ENCODE measurements at places on chromosomes 6 and 20. TPM values are rescaled to one million over a fixed set of nuclear protein-coding genes. Genes with fewer than 3 reads are reported as not detected.

Gene C20orf141
- not detected for total RNA-seq

DNA sequence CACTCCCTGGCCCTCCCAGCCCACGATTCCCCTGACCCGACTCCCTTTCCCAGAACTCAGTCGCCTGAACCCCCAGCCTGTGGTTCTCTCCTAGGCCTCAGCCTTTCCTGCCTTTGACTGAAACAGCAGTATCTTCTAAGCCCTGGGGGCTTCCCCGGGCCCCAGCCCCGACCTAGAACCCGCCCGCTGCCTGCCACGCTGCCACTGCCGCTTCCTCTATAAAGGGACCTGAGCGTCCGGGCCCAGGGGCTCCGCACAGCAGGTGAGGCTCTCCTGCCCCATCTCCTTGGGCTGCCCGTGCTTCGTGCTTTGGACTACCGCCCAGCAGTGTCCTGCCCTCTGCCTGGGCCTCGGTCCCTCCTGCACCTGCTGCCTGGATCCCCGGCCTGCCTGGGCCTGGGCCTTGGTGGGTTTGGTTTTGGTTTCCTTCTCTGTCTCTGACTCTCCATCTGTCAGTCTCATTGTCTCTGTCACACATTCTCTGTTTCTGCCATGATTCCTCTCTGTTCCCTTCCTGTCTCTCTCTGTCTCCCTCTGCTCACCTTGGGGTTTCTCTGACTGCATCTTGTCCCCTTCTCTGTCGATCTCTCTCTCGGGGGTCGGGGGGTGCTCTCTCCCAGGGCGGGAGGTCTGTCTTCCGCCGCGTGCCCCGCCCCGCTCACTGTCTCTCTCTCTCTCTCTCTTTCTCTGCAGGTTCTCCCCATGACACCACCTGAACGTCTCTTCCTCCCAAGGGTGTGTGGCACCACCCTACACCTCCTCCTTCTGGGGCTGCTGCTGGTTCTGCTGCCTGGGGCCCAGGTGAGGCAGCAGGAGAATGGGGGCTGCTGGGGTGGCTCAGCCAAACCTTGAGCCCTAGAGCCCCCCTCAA, at the start of gene LTA:
Gene LTA (plus strand): TSS at position 249 of the 871 bp plus-strand sequence. CDS start 454 bp downstream, at position 703.
- DNase-seq: no peak

Gene ETV7
- total RNA-seq: 2.2 TPM

DNA sequence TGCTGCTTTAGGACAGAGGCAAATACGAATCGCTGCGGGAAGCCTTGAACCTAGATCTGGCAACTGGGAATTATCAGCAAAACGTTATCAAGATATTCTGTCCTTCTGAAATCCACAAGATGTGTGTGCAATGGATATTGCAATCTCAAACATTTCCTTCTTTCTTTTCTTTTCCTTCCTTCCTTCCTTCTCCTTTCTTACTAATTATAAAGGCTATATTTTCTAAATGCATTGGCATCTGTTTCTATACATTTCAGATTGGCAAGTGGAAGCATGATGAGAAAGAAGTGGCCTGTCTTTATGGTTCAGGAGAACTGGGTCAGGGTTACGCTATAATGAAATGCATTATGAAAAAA, 2.0 kb downstream of the TAGAP start:
- DNase-seq: no peak

DNA sequence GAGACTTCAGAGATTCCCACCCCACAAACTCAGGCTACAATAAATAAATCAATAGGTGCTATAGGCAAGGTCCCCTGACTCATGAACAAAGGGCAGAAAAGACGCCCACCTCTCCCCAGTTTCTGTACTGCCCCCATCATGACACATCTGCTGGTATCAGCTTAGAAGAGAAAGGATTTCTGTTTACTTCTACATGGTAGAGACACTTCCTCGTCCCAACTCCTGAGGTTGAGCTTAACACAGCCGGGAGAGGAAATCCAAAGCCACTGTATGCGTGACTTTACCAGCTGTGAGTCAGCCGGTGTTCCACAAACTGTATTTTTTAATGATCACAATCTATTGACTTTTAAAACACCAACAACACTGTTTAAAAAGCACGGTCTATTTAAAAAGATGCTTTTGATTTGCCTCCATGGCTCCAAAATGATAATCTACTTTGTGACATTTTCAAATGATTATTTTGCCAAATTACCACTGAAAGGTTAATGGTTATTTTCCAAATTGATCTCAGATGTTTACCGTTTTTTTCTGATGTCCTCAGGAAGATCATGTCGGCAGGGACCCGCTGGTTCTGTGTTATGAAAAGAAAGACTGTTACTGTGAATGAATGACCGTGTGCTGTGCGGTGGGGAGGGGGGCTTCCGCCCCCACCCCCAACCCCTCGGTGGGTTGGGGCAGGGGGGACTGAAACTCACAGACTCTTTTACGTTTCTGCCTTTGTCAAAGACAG, 72.5 kb downstream of the ATP9A start:
- DNase-seq: no peak

DNA sequence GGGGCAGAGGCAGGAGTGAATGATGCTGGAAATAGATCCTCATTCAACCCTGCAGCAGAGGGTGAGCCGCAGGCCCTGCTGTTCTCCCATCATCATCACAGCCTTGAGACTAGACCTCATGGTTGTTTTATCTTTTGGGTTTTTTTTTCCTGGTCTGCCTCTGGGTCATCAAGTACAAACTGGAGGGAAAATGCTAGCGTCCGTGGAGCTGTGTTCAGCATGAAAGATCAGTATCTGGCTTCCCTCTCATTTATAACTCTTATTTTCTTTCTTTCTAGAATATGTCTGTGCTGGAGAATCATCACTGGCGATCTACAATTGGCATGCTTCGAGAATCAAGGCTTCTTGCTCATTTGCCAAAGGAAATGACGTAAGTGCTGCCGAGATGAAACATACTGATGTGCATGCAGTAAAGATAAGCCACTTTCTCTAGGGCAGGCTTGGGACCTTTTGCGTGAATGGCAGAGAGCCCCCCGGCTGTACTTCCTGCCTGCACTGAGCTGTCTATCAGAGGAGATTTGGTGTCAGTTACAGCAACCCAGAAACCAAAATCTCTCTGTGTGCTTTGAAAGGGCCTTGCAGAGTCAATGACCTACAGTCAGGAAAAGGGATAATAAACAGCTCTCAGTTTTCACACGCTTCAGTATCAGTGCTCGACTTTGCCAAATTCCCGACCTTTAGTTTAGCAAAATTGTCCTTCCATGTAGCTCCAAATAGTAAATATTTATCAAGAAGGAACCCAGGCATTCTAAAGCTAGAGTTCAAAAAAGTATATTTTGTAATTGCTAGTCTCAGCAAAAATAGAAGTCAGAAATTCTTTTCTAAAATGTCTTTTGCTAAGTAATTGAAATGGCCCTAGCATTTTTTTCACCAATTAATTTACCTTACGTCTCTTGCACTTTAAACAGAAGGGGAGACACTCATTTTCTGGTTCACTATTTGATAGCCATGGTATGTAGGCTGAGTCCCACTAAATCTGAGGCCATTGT, 76.3 kb downstream of the MTFR2 start:
- no peak for DNase-seq

- no peak for DNase-seq
These were observed 649.7 kb upstream of the CHD6 start for GRCh38 chr20:42267793-42268384.

DNA sequence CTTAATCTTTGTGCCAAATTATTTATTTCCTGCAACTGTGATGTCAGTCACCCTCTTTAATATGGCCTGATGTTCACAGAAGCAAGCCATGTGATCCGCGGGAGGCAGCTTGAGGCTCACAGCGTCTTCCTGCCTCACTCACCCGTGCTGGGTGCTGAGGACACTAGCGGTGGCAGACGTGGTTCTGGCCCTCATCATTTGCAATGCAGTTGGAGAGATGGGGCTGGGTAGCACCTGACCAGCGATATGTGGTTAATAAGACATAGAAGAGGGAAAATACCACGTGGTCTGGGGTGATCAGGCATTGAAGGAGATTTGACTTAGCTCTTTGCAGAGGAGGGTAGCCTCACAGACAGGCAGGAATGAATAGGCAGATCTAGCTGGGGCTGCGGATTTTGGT, 264.7 kb downstream of the TMEM242 start:
- no peak for DNase-seq

- DNase-seq: no peak
These were observed 3.5 kb upstream of the SNAI1 start for GRCh38 chr20:49979030-49979832.

Gene AIF1
- 25.0 TPM for total RNA-seq

DNA sequence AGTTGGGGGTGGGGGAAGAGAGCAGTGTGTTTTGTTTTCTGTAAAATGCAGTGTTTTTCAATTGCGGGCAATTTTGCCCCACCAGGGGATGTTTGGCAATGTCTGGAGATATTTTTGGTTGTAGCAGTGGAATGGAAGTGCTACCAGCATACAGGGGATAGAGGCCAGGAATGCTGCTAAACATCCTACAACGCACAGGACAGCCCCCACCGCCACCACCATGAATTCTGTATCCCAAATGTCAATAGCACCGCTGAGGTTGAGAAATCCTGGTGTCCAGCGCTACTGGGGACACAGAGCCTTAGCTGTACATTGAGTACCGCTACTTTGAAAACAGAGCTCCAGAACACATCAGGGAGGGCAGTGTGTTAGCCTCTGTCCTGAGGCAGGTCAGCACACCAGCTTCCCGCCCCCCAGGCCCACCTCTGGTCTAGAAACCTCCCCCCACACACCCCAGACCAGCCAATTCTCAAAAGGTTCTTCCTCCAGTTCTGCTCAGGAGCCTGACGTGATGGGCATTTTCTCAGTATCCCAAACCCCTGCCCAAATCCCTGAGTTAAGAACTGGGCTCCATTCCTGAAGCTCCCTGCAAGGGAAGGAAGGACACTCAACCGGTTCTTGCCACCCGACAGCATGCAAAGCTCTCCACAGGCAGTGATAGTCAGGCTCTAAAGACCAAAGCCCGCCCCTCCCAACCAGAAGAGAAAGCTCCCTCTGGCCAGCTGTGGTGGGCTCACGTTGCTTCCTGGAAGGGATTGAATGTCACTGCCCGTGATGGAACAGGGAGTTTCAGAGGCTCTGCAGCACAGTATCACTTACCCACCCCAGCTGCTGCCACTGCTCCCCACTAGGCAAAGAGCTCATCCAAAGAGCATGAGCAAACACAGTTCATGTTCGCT, 321.5 kb upstream of the JARID2 start:
- DNase-seq: no peak

DNA sequence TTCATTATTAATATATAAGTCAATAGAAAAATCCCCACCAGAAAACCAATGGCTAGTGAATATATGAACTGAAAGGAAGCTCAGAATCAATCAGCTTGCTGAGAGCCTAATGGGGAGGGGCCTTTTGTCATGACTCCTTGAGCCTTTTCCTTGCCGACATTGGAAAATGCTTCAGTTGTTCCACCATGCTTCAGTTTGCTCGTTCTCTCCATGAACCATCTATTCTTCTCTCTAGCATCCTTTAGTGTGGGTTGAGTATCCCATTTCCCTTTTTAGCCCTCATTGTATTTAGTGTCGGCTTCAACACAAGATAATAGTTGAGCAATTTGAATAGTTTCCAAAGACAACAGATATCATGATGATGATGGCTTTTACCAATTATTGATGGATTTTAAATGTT, 139.9 kb downstream of the ADGRG6 start:
- DNase-seq: no peak

GRCh38 chr6:156719395-156719719, 57.8 kb upstream of the ARID1B start:
- DNase-seq: no peak

GRCh38 chr20:20427227-20427864, 59.4 kb downstream of the INSM1 start:
- DNase-seq: no peak

- no peak for DNase-seq
These were observed 4.6 kb upstream of the OSER1 start for GRCh38 chr20:44215125-44215524.

DNA sequence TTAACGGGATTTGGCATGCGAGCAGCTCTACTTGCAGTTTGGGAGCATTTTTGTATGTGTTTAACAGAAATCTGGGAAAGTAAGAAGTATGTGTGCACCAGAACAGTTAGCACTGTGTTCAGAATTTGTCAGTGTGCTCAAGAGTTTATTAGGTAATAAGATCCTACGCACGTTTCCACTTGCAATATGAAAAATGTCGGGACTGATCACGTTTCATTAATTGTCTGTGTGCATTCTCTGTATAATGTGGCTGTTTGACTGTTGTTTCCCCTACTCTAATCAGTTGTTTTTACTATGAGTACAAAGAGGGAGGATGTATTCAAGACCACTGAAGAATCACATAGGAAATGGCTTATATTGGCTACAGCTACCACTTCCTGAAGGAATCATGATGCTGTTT, 349.7 kb upstream of the POU3F2 start:
- DNase-seq: no peak

GRCh38 chr20:40892642-40893041, 136.0 kb upstream of the TOP1 start:
- no peak for DNase-seq

GRCh38 chr6:47701363-47701762, 3.0 kb downstream of the ADGRF4 start:
- no peak for DNase-seq

DNA sequence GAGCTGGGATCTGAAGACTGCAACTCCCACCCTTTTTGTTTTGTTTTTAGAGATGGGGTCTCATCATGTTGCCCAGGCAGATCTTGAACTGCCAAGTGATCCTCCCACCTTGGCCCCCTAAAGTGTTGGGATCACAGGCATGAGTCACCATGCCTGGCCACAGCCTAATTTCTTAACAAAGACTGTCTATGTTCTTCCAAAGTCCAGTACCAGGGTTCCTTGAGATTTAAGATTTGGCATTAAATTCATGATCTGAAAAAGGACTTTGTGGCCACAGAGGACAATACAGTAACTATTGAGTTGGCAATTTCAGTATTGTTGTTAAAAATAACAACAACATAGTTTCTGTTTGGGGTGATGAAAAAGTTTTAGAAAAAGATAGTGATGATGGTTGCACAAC, 28.7 kb upstream of the BEND3 start:
- DNase-seq: no peak

- no peak for DNase-seq
These were observed 51.8 kb downstream of the SLC35B3 start for GRCh38 chr6:8383584-8383983.

Gene RNF217
- total RNA-seq: 26.0 TPM

Gene CCN6
- not detected for total RNA-seq

DNA sequence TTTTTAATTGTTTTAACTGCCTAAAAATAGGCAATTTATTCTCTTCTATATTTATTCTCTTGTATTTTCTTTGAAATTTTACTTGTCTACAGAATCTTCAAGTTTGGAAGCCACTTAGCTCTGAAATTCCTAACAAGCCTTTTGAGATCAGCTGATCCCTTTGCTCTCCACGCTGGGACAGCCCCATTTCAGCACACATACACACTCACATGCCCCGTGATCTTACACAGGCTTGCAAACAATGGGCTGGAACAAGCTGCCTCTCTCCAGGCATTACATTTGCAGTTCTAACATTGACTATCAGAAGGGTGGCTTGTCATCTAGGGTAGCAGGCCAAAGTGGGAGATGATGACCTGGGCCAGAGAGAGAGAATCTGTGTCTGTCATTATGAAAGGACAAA, 62.1 kb upstream of the RAB32 start:
- no peak for DNase-seq

GRCh38 chr6:36025932-36026327, 1.5 kb upstream of the SLC26A8 start:
- no peak for DNase-seq

- no peak for DNase-seq
These were observed 17.5 kb upstream of the MOCS1 start for GRCh38 chr6:39951716-39952115.

All from vagina (tissue), 2 donors.